A172 (cell line): ENCODE measurements at places on chromosomes 2 and 18.
A peak's percentile ranks its signal among the peaks of the same experiment; 100 is the strongest.

DNA sequence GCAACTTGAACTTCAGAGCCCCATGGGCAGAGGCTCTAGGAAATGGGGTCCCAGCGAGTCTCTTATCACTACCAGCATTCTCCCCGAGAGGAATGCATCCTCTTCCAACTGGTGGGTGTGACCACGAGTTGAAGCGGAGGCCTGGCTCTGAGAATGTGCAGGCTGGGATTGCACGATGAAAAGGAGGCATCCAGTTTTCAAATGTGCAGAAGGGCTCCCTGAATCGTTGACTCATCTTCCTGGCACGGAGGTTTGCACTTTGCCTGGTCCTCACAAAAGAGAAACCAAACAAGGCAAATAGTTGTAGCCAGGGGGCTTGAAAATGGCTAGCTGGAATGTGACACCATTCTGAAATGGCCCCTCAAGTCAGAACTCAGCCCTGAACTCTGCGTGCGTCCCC lies 216.7 kb downstream of the GLI2 start:
- peak; percentile 46 for DNase-seq

- DNase-seq = no peak
These were observed 257.3 kb downstream of the GLI2 start for GRCh38 chr2:120992791-120993555.

DNA sequence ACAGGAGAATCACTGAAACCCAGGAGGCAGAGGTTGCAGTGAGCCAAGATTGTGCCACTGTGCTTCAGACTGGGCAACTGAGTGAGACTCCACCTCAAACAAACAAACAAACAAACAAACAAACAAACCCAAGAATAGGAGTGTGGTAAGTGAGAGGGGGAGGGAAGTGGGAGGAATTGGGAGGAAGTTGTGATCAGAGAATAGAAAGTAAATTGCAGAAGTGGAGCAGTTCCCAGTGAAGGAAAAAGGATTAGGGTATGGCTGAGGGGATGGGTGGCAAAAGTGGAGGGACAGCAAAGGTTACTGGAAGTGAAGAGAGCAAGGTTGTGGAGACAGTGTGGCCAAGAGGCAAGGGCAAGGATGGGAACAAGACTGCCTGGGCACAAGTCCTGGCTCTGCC lies 41.1 kb upstream of the C1GALT1C1L start:
- no peak for DNase-seq

DNA sequence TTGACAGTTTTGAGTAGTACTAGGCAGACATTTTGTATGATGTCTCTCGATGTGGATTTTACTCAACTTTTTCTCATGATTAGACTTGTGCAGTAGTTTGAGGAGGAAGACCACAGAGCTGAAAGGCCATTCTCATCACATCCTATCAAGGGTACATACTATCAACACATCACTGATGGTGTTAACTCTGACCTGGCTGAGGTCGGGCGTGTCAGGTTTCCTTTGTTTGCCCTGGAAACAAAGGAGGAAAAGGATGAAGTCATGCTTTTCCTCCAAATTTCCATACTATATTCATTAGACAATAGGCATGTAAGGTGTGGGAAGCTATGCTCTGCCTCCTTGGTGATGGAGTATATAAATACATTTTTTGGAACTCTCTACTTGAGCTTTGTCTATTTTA lies 211.1 kb downstream of the DSEL start:
- DNase-seq = no peak

- DNase-seq = no peak
These were observed 39.0 kb upstream of the LBH start for GRCh38 chr2:30192314-30192713.

DNA sequence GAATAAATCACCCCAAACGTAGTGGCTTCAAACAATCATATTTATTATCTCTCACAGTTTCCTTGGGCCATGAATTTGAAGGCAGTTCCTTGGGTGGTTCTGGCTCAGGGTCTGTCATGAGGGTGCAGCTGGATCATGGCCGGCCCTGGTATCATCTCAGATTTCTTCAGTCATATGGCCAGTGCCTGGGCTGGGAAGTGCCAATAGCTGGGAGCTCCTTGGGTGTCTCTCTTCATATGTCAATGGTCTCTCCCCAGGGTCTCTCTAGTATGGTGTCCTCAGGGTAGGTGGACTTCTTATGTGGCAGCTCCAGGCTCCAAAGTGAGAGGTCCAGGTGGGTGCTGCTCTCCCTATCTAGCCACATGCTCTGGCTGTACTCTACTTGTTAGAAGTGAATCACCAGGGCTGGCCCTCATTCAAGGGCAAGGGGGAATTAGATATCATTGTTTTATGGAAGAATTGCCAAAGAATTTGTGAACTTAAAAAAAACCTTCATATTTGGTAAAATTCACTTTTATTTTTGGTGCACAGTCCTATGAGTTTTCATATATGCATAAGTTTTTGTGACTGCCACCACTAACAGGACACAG lies 15.4 kb downstream of the FHOD3 start:
- DNase-seq = no peak

- DNase-seq = no peak
These were observed 329.9 kb downstream of the DYSF start for GRCh38 chr2:71783215-71783614.

DNA sequence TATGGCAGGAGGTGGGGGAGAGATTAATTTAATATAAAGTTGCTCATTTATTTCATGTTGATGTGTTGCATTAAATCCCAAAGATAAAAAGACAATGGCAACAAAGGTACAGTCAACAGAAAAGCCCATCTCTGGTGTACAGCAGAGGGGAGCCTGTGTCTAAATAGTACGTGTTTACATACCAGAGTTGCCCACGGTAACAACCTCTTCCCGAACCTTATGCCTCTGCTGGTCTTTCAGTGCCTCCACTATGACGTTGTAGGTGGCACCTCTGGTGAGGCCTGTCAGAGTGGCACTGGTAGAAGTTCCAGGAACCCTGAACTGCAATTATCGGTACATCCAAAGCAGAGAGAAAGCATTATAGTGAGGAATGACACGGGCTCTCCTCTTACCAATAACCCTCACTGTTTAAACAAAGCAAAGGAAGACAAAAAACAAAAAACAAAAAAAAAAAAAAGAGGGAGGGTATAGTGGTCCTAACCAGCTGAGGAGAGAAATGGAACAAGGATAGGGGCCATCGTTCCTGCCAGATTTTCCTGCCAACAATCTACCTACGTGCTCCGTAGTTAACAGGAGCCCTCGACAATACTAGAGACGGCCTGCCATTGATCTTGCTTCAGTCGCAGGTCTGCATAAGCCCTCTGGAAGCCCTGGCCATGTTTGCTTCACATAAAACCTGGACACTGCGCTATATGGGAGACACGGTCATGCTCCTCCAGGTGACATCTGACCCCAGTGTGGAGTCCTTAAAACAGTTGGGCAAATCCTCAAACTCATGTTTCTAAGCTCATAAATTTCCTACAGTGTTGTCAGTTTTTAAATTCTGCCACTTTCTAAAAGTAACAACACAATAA lies 58.5 kb downstream of the ATIC start:
- no peak for DNase-seq

DNA sequence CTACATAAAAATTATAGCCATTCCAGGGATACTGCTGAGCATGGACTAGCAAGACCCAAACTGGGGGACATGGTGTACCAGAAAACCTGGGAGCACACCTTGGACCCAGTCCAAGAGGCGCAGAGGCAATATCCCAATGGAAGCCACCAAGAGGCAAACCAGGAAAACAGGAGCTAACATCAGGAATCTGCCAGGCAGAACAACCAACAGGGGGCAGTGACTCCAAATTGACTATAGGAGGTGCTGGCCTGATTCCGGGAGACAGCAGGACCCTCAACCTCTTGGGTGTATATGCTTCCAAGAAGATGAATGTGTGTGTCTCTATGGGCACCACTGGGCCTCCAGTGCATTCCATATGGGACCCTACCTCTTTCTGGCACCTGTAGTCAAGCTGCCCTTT lies 172.7 kb upstream of the ARL4C start:
- DNase-seq = no peak

GRCh38 chr2:3631851-3632659 lies 25.9 kb upstream of the ALLC start:
- no peak for DNase-seq

DNA sequence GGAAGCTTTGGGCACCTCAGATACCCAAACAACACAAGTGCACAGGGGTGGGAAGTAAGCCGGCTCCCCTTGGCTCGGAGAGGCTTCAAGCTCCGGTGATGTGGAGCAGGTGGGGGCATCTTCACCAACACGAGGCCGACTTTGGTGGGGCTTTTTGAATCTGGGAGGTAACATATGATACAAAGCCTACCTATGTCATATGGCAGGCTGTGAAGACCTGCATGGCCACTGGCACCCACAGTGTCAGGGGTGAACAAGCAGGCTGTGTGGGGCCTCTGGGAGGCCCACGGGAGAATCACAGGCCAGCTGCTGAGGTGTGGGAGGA lies 109.0 kb downstream of the EIPR1 start:
- no peak for DNase-seq

DNA sequence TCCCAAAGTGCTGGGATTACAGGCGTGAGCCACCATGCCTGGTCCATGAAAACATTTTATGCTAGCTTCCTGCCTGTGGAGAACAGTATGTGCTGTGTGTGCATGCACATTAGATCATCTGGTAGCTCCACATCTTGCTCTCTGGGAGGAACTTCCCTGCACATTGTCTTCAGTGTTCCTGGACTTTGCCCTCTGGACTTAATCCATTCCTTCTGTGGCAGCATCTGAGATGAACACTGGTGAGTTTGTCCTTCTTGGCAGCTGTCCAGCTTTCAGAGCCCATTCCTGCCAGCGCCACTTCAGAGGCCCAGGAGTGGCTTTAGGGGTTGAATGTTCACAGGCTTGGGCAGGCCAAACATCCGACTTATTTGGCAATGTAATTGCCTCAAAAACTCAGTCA lies 65.2 kb downstream of the POU3F3 start:
- DNase-seq = no peak

DNA sequence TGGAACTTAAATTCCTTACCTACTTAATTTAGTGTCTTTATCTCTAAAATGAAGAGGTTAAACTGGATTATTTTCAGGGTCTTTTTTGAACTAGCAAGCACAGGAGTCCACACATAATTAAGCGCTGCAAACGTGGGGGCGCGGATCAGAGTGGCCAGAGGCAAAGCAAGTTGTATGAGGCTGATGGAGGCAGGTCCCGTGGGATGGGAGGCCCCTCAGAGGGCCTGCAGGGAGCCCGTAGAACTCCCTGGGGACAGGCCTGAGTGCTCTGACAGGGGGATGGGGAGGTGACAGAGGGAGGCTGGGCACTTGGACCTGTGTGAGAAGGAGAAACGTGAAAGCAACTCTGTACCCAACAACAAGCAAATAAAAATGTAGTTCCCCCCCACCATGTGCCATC lies 177.8 kb downstream of the ACKR3 start:
- DNase-seq = no peak

GRCh38 chr18:74141667-74142066 lies 6.0 kb downstream of the FBXO15 start:
- DNase-seq = no peak

GRCh38 chr2:234143896-234144295 lies 93.4 kb downstream of the SPP2 start:
- DNase-seq = no peak

DNA sequence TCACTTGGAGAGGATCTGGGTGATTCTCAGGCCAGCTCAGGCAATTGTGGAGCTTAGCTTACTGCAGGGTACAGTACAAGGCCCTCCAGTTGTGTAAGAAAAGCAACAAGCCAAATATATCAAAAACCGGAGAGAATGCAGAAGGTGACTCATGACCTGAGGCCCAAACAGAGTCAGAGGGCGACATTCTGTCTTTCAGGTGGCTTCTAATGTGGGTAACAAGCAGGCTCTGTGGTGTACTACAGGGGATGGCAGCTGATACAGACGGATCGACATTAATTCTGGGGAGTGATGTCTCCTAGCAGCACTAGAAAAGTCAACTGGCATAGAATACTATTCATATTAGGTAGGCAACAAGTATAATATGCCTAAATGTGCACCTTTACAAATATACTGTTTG lies 219.5 kb upstream of the SOX11 start:
- DNase-seq = no peak

DNA sequence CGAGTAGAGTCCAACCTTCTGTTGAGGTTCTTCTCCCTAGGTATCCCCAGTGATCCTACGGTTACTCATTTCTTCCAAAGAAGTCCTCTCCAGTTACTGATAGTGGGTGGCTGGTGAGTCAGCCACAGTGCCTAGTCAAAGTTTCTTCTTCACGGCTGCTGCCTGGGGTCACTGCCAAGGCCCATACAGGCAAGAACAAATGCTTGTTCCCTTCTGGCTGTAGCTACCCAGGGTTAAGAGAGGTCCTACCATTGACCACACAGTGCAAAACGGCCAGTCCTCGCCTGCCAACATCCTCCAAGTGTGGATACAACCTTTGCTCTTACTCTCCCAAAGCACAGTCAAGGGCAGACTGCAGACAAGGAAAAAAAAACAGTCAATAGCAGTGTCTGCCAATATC lies 2.9 kb upstream of the PTPN4 start:
- peak; percentile 21 for DNase-seq

DNA sequence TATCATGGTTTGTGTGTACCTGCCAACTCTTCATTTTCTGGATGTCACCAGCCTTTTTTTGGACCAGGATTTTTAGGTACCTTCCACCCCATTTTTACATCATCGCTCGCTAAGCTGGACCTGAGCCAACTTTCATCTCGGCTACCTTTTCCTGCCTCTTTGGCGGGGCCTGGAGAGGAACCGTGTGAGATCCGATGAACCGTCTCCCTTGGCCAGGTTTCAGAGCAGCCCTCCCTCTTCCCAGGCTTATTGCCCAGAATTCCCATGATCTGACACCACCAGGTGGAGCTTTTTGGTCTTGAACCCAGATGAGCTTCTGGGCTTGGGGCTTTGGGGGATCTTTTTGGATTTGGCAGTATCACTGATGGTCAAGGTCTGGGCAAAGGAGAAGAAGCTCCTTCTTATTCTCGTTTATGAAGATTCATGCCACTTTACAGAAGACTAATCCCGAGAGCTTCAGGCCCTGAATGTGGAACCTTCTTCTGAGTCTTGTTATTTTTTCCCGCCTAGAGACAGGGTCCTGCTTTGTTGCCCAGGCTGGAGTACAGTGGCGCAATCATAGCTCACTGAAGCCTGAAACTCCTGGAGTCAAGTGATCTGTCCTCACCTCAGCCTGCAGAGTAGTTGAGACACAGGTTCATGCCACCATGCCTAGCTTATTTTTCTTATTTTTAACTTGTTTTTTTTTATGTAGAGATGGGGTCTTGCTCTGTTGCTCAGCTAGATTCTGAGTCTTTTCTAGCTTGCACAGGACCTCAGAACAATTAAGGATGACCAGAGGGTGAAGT lies 50.4 kb downstream of the GATA6 start:
- DNase-seq = no peak

GRCh38 chr2:207503234-207503633 lies 26.5 kb upstream of the CREB1 start:
- DNase-seq = peak; percentile 63
